Fibroblast of lung (primary cell): ENCODE measurements at places on chromosomes 3 and 15. TPM values are rescaled to one million over a fixed set of nuclear protein-coding genes. Genes with fewer than 3 reads are reported as not detected.

Gene VPS33B
- 9.0 and 11.2 TPM in 2 replicates for total RNA-seq

Gene CALML4
- total RNA-seq = 1.0 and 1.8 TPM in 2 replicates

Gene CPLX3
- not detected in 2 replicates for total RNA-seq

Gene ADGRG7
- total RNA-seq = not detected in 2 replicates

Gene PSTPIP1
- 0.77 and 1.5 TPM in 2 replicates for total RNA-seq

Gene MCF2L2
- under 0.01 TPM in 2 replicates for total RNA-seq

DNA sequence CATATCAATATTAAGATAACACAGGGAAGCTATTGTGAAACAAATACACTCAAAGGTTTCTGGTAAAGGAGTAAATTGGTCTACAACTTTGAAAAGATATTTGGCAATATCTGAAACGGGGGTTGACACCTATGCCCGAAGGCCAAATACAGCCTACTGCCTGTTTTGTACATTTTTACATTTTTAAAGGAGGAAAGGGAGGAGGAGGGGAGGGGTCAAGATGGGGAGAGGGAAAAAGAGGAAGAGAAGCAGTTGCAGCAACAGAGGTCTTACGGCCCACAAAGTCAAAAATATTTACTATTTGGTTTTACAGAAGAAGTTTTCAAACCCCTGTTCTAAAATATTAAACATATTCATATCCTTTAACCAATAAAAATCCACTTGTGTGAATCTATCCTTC, 94.2 kb downstream of the FMN1 start:
- peaks cover 16% of the 10 kb centered on the region for H3K4me1 ChIP-seq
- no peak overlapping the region for H3K4me3 ChIP-seq
- H3K27ac ChIP-seq = no peak overlapping the region
- no peak for DNase-seq

- peaks cover 3% of the 10 kb centered on the region for H3K36me3 ChIP-seq
- peaks cover 13% of the 10 kb centered on the region for H3K4me1 ChIP-seq
- H3K4me3 ChIP-seq = no peak overlapping the region
- no peaks in the 10 kb centered on the region for H3K27me3 ChIP-seq
These were observed 123.6 kb downstream of the MBNL1 start for GRCh38 chr3:152392272-152392880.

- no peaks in the 10 kb centered on the region for H3K27me3 ChIP-seq
- peaks cover 3% of the 10 kb centered on the region for H3K4me1 ChIP-seq
- H3K36me3 ChIP-seq = peaks cover 34% of the 10 kb centered on the region
- no peak for DNase-seq
These were observed 47.5 kb downstream of the PTH1R start for GRCh38 chr3:46924921-46925584.

- no peaks in the 10 kb centered on the region for H3K27me3 ChIP-seq
- DNase-seq = no peak
- H3K36me3 ChIP-seq = no peaks in the 10 kb centered on the region
- H3K4me1 ChIP-seq = no peaks in the 10 kb centered on the region
These were observed 103.7 kb downstream of the SV2B start for GRCh38 chr15:91203619-91204203.

Gene SPESP1
- 4.6 and 8.2 TPM in 2 replicates for total RNA-seq

DNA sequence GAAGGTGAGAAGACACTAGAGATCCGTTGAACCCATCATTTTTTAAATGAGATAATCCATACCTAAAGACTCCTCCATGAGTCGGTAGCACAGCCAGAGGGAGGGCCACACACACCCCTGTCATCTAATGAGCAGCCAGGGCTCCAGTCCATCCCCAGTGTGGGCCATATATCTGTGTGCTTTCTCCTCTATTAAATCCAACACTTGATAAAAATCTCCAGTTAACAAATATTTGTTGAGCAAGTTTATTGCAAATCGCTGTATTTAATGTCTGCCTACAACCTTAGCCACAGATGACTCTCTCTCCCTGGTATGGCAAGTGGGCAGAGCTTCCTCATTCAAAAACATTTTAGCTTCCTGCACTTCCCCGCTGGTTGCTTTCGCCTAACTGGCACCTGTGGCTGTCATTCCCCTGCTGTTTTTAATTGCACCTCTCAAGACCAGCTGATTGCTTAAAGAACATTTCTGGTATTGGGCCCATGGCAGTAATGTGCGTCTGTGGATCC, 82.8 kb downstream of the SMAD3 start:
- peaks cover 72% of the 10 kb centered on the region for H3K4me1 ChIP-seq
- no peaks in the 10 kb centered on the region for H3K27me3 ChIP-seq
- H3K4me3 ChIP-seq = no peak overlapping the region
- peak; percentile 86 for DNase-seq

- peaks cover 5% of the 10 kb centered on the region for H3K4me1 ChIP-seq
- H3K4me3 ChIP-seq = no peak overlapping the region
- no peaks in the 10 kb centered on the region for H3K27me3 ChIP-seq
These were observed 166.4 kb downstream of the GHSR start for GRCh38 chr3:172281884-172282283.

Gene SYNPR
- not detected in 2 replicates for total RNA-seq

Gene PPARG
- 14.9 and 42.8 TPM in 2 replicates for total RNA-seq

Gene TERC
- 210 and 457 TPM in 2 replicates for total RNA-seq

GRCh38 chr3:10505791-10506585, 602 bp upstream of the ATP2B2 start:
- DNase-seq = no peak
- no peak overlapping the region for H3K27ac ChIP-seq
- H3K27me3 ChIP-seq = peaks cover 11% of the 10 kb centered on the region
- no peaks in the 10 kb centered on the region for H3K4me1 ChIP-seq
- no peaks in the 10 kb centered on the region for H3K36me3 ChIP-seq
- H3K4me3 ChIP-seq = no peak overlapping the region

DNA sequence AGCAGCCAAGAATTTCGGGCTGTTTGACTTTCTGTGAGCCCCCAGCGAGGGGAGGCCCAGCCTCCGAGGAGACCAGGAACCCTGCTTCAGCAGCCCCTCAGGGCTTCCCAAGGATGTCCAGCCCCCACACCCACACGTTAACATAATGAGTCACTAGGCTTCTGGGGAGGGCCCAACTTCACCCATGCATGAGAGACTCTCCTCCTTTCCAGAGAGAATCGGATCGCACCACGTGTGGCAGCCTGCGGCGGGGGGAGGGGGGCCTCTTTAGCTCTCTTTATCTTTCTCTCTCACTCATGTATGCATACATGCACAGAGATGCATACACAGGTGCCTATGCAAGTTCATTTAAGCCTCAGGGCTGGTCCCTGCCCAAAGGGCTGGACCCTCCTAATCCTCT, 3.1 kb upstream of the AP2M1 start:
- H3K4me3 ChIP-seq = no peak overlapping the region
- peaks cover 4% of the 10 kb centered on the region for H3K4me1 ChIP-seq
- H3K27me3 ChIP-seq = no peaks in the 10 kb centered on the region
- peaks cover 15% of the 10 kb centered on the region for H3K36me3 ChIP-seq
- no peak for DNase-seq
- no peak overlapping the region for H3K27ac ChIP-seq

Gene NEK10
- 16.4 and 23.0 TPM in 2 replicates for total RNA-seq

Gene VEPH1
- 21.1 and 34.7 TPM in 2 replicates for total RNA-seq

Gene DNAJB11
- total RNA-seq = 33.1 and 37.5 TPM in 2 replicates

DNA sequence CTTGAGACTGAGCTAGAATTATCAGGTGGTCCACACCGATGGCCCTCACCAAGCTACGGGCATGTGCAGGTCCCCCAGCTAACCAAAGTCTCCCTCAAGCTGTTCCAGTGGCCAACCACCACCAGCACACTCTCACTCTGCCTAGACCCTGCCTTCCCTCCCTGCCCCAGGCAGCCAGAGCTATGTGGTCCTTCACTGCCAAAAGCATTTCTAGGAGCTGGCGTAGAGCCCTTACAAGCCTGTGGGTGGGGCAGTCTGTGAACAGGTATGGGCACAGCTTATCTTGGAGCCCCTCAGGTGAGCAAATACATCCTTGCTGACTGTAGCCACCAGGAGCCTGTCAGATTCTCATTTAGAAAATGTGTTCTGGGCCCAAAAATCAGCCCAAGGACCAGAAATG, 159.8 kb upstream of the PPP2R3A start:
- H3K4me1 ChIP-seq = no peaks in the 10 kb centered on the region
- DNase-seq = no peak
- peaks cover 3% of the 10 kb centered on the region for H3K27me3 ChIP-seq
- no peaks in the 10 kb centered on the region for H3K36me3 ChIP-seq
